NK-92 treated with Interleukin-12 subunit alpha and Interleukin-12 subunit beta, amount 100 ng/mL, for 24 hours (cell line): ENCODE measurements at places on chromosomes 16 and 17.

DNA sequence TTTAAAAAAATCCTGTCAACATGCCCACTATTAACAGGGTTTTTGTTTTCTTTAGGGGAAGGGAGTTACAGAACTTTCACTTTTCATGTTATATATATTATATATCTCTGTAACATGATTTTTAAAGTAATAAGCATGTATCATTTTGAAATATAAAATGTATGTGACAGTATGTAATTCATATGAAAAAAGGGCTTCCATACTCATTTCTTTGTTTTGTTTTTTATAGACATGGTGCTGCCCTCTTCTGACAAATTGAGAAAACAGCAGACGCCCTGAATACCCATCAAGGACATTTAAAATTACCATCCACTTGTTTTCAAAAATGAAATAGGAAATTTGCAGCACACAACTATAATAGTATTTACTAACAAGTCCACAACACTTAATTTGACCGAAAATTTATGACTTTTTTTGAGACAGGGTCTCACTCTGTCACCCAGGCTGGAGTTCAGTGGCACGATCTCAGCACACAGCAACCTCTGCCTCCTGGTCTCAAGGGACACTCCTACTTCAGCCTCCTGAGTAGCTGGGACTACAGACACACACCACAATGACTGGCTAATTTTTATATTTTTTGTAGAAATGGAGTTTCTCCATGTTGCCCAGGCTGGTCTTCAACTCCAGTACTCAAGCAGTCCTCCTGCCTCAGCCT, 30.4 kb downstream of the CFDP1 start:
- no peak for DNase-seq

DNA sequence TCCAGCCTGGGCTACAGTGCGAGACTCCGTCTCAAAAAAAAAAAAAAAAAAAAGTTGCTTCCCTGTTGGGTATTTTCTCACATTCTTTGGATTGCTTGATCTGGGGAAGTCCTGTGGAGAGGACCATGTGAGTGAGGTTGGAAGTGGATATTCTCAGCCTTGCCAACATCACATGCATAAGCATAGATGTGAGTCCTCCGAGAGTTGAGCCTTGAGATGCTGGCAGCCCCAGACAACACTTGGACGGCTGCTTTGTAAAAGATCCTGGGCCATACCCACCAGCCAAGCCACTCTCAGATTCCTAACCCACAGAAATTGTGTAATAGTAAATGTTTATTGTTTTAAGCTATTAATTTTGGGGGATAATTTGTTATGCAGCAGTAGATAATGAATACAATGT, 1570.0 kb upstream of the GOT2 start:
- DNase-seq = no peak

- no peak for DNase-seq
Observed at GRCh38 chr17:61306003-61306402, 93.6 kb upstream of the TBX2 start.

GRCh38 chr17:74853048-74853397, 6.7 kb downstream of the GRIN2C start:
- DNase-seq = no peak

GRCh38 chr17:65071861-65072260, 15.3 kb upstream of the GNA13 start:
- no peak for DNase-seq

DNA sequence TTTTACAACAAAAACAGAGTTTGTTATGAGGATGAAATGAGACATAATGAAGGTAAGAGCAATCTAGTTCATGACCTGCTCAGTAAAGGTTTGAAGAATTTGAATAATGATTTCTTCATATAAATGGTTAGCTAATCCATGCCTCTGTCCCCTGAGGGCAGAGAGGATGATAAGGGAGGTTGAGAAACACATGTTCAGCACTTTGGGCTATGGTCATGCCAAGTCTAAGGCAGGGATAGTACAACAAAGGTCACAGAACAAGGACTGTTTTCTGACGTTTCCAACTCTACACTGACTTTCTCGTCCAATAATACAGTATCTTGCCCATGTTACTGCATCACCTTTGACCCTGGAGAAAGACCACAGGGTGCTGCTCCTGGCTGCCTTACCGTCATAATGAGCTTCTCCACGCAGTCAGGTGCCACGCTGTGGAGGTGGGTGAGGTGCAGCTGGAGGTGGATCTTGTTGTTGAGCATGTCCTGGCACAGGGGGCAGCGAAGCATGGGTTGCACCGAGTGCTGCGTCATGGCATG, 236.7 kb downstream of the ZFHX3 start:
- no peak for DNase-seq

DNA sequence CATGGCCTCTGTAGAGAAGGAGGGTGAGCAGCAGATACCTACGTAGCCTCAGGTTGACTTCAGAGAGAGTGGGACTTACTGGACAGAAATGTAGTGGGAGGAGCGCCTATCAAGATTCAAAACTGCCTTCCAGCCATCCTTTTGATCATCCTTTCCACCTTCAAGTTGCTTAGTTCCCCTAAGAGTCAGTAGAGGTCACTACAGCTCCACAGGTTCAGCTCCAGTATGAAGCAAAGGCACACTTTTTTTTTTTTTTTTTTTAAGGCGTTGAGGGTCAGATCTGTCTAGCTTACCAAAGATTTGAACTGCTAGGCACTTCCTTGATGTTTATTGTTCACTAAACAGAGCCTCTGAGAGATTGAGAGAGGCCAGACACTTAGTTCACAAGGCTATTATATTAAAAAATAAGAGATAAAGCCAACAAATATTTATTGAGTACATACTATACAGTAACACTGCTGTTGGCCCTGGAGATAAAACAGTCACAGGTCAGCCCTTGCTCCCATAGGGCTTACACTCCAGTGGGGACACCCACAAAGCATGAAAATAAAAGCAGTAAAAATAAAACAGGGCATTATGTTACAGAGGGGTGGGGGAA, 3.1 kb downstream of the RNF227 start:
- DNase-seq = no peak

DNA sequence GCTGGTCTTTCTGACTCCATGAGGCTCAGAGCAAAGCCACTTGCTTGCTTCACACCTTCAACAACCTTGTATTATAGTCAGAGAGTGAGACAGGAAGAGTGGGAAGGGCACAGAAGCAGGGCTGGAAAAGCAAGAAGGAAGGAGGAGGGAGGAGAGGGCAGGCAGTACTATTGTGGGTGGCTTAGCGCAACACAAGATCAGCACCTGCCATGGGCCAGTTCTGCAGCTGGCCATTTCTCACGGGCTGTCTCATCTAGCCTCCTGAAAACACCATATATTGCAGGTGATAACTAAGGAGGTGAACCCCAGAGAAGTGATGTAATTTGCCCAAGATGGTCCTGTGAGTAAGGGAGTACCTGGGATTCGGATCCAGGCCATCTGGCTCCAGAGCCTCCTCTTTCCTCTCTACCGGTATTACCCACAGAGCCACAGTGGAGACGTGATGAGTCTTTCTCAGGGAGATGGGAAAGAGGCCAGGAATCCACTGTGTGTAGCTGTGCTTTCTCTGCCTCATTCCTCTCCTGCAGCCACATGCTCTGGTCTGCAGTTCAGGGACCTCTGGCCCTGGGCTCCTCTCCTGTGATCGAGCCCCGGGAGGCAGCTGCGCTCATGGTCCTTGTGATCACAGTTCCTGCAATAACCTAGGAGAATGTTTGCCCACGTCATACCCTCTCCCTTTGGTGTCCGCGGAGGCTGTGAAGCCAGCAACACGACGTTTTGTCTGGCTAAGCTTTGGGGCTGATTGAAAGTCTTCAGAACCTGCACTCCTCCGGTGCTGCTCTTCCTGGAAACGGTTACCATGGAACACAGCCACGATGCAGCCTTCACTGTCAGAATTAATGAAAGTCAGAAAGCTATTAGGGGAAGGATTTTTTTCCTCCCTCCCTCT, 178.1 kb upstream of the CCL2 start:
- no peak for DNase-seq

GRCh38 chr16:19722269-19722952, 4.3 kb downstream of the IQCK start:
- DNase-seq = no peak

GRCh38 chr17:10025976-10026901, 121.2 kb upstream of the RCVRN start:
- no peak for DNase-seq

- DNase-seq = no peak
Observed at GRCh38 chr17:81405411-81405872, 10.2 kb downstream of the BAHCC1 start.

DNA sequence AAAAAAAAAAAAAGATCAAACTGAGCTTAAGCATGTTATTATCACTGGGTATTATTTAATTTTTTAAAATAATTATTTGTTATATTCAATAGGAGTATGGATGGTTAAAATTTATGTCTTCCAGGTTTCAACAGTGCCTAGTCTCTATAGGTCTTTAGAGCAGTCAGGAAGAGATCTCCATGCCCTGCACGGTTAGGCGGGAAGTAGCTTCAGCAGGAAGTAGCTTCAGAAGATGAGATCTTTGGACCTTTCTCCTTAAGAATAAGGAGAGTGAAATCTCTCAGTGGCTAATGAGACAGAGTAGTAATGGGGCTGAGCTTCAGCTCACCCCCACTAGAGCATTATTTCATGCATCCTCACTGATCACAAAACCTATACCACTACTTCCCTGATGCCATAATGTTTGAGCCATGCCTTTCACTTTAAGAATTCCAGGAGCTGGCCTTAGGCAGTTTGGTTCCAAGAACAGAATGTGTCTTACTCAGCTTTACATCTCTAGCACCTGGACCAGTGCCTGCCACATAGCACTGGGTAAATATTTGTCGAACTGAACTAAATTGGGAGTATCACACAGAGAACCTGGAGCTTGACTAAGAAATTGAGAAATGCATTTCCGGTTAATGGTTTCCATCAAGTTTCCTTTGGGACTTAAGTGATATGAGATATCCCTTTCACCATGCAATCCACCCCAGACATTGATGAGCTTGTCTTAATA, 43.5 kb downstream of the SCPEP1 start:
- DNase-seq = no peak

- DNase-seq = no peak
Observed at GRCh38 chr17:27457731-27458523, 1.7 kb downstream of the KSR1 start.

GRCh38 chr16:17027488-17028129, 443.2 kb downstream of the XYLT1 start:
- DNase-seq = no peak
